ENCODE measurements at places on chromosomes 1 and 21.

DNA sequence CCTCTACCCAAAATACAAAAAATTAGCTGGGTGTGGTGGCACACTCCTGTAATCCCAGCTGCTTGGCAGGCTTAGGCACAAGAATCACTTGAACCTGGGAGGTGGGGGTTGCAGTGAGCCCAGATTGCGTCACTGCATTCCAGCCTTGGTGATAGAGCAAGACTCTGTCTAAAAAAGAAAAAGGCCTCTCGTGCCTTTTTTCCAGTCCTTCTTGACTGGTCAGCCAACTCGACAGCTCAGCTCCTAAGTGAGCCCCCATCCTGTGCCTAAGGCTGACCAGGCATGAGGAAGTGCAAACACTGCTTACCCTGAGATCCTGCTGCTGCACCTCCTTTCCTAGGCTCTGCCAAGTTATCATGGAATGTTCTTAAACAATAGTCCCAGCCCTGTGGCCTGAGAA, 10.1 kb upstream of the PROK1 start:
- DNase-seq = no peak

- peak; percentile 87 for DNase-seq
Measured at GRCh38 chr1:59879574-59879973, 47.0 kb downstream of the CYP2J2 start.

GRCh38 chr1:52057876-52058415, 1.9 kb downstream of the BTF3L4 start:
- DNase-seq = no peak

DNA sequence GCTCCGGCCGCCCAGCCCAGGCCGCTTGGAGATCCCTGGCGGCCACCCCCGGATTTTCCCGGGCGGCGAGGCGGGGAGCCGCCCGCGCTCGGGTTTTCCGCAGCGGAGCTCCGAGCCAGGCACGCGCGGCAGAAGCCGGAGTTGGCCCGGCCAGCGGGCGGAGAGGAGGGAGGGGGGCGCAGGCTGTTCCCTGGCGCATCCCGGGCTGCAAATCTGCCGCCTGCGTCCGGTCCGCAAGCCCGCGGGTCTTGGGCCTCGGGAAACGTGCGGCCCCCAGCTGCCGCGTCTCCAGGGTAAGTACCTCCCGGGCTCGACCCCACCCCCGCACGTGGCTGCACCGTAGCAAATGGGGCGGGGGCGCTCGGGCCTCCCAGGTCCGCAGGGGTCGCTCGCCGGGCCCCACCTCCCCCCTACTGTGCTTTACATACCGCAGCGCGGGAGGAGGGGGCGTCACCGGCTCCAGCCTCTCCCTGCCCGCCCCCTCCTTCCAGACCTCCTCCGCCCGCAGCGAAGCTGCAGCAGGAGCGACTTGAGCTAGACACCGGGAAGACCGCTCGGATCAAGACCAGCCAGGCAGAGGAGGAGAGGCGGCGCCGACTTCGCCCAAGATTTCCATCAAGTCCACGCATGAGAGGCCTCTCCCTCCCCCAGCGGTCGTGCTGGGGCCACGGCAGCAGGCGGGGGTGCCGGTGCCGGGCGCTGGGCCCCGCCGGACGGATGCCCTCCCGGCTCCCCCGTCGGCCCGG, 1.6 kb downstream of the TMEM200B start:
- no peak for DNase-seq

GRCh38 chr21:41639766-41640165, 127.1 kb downstream of the RIPK4 start:
- no peak for DNase-seq
